ENCODE measurements at places on chromosomes 6 and 20.

GRCh38 chr6:53465732-53466131 lies 79.2 kb downstream of the GCLC start:
- DNase-seq, result no peak

DNA sequence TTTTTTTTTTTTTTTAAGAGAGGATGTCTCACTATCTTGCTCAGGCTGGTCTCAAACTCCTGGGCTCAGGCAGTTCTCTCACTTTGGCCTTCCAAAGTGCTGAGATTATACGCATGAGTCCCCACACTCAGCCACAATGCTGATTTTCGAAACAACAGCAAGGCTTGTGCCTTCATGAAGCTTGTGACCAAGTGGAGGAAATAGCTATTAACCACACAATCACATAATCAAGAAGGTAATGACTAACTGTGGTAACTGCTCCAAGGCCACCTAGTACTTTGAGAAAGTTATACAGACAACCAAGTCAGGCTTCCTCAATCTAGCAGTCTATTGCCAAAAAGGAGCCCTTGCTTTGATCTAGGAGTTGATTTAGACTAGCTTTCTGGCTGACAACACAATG lies 46.3 kb downstream of the SOD2 start:
- no peak for DNase-seq

DNA sequence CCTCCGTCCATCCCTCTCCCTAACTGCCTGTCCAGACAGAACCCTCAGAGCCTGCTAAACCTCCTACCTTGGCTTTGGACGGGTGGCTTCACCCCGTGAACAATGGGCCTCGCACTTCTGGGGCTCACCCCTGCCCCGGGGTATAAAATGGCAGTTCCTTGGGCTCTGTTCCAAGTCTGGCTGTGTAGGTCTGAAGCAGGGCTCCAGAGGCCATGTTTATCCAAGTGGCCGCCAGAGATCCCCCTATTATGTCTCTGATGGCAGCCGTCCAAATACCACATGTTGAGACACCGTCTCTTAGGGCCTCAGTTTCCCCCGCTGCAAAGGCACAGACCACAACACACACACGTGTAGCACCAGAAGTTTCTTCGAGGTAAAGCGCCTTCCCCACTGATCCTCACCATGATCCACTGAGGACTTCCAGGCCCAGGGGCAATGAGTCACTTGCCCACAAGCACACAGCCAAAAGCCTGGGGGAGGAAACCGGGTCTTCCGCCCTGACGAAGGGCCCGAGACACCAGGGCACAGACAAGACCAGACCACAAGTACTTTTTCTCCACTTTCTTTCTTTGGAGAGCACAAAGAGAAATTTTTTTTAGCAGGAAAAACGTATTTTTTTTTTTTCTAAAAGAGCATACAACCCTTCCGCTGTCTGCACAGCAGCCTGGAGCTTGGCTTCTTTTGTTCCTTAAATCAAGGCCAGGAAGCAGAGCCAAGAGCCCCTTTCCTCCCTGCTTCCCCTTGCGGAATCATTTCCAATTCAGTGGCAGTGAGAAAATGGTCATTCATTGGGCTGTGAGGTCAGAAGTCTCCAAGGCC lies 11.8 kb downstream of the CPNE5 start:
- DNase-seq, result no peak

- no peak for DNase-seq
These were observed 30.4 kb downstream of the KIZ start for GRCh38 chr20:21156266-21156665.

GRCh38 chr6:123747515-123747914 lies 56.1 kb upstream of the NKAIN2 start:
- DNase-seq, result no peak
